GM13977 (cell line): ENCODE measurements at places on chromosomes 3 and 15.

DNA sequence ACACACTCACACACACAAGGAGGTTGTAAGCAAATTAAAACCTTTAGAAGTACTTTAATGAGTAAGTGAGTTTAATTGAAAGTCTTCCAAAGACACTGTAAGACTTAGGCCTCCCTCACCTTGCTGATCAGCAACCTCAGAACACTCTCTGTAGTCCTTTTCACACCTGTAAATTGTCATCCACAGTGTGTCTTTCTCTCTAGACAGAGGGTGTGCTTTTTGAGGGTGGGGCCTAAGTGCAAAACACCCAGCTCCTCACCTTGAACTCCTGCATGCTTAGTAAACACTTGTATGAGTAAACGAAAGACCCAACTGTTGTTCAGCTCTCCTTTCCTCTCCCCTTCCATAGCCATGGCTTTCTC, 183.2 kb upstream of the IL12A start:
- no peak for DNase-seq

GRCh38 chr3:58994746-58995330, 55.0 kb downstream of the CFAP20DC start:
- peak; percentile 57 for DNase-seq

DNA sequence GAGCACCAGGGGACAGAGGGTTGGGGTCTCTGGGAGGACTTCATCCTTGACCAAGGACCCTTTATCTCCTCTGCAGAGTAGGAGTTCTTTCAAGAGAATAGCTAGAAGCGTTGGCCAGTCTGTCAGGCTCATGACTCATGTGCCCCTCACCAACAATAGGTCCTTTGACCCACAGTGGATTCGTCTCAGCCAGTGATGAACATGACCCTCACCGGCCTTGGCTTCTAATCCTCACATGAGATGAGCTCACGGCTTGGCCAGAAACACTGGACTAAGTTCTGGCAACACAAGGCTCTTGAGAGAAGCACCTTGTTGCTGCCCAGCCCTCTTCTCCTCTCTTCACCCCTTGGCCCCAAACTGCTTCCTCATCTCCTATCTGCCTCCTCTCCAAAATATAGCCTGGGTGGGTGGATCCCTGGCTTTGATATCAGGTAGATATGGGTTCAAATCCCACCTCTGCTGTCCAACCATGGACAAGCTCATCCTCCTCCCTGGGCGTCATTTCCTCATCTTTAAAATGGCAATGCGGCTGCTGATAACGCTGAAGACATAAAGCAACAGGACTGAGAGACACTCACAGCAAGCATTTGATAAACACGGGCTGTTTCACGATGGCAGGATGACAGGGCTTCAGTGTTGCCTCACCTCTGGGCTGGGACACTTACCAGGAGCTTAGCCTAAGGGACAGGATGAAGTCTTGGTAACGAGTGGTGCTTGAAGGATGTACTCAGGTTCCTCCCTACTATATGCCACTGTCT, 446.7 kb upstream of the PROK2 start:
- DNase-seq = no peak

DNA sequence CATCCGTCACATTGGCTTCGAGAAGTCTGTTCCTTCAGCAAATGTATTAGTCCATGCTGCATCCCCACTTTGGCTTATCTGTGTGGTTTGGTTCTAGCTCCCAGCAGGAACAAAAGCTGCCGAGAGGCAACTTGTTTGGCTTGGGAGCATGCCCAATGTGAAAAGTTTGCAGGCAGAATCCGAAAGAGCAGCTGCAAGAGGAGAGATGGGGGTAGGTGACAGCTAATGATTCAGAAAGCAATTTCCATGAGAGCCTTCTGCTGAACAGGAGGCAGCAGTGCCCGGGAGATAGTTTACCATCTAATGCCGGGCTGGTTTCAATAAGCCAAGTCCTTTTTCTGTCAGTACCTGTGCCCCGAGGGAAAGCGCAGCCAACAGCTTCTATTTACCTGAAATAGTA, 60.2 kb downstream of the GRM7 start:
- DNase-seq = no peak

DNA sequence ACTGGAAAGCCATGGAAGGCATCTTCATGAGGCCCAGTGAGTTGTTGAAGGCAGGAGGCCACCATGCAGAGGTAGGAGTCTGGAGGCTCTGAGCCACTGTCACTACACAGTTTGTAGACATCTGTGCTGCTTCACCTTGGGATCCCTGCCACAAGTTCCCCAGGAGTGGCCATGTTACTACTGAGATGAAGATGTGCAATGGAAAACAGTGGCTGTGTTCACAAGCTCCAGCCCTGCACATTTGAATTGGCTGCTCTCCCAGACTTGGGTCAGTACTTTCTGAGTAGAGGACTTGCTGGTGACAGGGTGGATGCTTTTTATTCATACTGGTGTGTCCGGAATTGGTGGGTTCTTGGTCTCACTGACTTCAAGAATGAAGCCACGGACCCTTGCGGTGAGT, 86.9 kb upstream of the C15orf39 start:
- DNase-seq = no peak

- no peak for DNase-seq
Observed at GRCh38 chr15:40092256-40092978, 16.3 kb downstream of the BMF start.
